ENCODE measurements at places on chromosomes 6 and 20. TPM values are rescaled to one million over a fixed set of nuclear protein-coding genes. Genes with fewer than 3 reads are reported as not detected.
A peak's percentile ranks its signal among the peaks of the same experiment; 100 is the strongest.

DNA sequence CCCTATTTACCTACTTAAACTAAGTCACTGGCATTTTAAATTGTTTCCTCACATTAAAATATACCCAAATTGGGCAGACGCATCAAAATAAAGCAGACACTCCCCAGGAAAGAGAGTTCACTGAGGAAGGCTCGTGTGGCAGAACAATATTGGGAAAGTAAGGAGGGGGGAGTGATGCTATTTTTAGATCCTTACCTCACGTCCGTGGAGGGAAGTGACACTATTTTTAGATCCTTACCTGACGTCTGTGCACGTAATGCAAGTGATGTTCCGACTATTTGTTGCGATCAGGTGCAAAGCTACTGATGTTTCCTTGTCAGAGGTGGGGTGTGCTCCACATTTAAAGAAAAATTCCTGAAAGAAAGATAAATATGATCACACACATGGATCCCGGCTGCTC is 699.2 kb upstream of the AGPAT4 start:
- no peak for DNase-seq

DNA sequence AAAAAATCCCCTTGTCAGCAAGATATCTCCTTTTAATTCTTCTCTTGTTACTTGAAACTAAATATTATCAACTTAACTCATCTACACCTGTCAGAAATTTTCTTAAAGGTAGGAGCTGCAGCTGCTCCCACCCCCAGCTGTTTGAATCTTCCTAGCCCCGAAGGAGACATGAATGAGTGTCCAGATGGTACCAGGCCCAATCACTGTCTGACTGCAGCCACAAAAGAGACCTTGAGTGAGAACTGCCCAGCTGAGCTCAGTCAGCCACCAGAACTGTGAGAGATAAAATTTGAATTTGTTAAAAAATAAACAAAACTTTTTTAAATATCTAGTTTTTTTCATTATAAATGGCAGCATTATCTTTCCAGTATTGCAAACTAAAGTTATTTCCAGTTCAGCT is 84.7 kb downstream of the PRSS35 start:
- no peak for DNase-seq

DNA sequence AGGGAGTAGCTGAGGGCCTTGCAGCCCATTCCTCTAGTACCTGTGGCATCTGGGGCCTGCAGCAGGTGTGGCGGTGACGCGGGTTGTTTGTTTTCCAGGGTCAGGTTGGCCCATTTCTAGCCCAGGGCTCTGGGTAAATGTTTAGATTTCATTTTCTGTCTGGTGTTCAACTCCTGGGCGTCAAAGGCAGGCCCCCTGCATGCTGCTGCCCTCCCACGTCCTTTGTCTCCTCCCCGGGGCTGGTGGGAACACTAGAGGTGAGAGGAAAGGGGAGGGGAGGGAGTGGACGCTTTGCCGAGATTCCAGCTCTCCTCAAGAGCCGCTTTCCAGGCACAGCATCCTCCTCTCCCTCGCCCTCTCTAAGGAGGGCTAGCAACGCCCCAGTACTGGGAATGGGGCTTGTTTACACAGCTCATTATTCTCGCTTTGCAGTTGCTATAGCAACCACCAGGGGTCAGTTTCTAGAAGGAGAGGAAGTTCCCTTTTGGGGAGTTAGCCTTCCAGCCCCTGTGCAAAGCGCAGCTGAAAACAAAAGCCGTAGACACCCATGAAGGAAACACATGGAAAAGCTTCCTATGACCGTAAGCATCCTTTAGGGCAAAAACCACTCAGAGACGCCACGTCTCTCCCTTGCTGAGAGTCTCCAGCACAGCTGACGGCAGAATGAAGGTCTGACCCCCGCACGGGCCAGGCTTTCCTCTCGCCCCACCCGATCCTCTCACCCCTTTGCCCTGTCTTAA is 170.6 kb downstream of the LY86 start:
- DNase-seq: peak; percentile 62

- no peak for DNase-seq
Measured at GRCh38 chr6:36886950-36887618, 1.3 kb downstream of the C6orf89 start.

GRCh38 chr20:44946271-44946852 is 13.8 kb downstream of the TOMM34 start:
- DNase-seq: no peak

GRCh38 chr20:25178563-25179438 is 16.7 kb upstream of the ENTPD6 start:
- DNase-seq: peak; percentile 49

The KCNS1 gene
- not detected for total RNA-seq

The PEX3 gene
- total RNA-seq: 18.1 TPM

All from ovary (tissue), 10 donors.